ENCODE measurements at places on chromosomes 1 and 21.
A peak's percentile ranks its signal among the peaks of the same experiment; 100 is the strongest.

DNA sequence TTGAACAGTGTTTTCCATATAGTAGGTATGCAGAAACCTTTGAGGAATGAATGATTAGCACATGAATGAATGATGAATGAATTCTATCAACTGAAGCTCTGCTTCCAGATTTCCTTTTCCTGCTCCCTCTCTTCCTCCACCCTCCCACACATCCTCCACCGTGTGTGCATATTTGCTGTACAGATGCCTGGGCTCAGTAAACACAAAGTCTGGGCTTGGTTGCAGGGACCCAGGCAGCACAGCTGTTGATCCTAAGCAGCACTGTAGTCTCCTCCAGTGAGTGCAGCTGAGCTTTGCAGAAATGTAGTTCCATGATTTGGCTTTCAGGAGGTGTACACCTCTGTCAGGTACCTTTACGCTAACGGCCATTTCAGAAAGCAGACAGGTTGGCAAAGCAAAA is 611.7 kb downstream of the NUF2 start:
- DNase-seq, result no peak

DNA sequence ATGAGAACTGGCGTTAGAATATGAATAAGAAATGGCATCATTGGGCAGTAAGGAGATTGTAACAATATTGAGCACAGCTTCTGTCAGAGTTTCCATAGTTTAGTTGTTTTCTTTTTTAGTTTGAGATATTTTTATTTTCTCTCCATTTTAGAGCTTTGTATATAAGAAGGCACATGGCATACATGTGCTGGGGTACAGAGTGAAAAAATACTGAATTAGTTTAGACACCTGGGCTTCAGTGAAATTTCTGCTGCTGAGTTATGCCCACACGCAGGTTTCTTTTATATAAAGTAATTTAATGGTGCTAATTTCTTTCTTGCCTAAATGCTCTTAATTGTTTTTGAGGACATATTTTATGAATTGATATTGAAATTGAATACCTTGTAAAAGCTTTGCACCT is 53.6 kb upstream of the RWDD3 start:
- no peak for DNase-seq

DNA sequence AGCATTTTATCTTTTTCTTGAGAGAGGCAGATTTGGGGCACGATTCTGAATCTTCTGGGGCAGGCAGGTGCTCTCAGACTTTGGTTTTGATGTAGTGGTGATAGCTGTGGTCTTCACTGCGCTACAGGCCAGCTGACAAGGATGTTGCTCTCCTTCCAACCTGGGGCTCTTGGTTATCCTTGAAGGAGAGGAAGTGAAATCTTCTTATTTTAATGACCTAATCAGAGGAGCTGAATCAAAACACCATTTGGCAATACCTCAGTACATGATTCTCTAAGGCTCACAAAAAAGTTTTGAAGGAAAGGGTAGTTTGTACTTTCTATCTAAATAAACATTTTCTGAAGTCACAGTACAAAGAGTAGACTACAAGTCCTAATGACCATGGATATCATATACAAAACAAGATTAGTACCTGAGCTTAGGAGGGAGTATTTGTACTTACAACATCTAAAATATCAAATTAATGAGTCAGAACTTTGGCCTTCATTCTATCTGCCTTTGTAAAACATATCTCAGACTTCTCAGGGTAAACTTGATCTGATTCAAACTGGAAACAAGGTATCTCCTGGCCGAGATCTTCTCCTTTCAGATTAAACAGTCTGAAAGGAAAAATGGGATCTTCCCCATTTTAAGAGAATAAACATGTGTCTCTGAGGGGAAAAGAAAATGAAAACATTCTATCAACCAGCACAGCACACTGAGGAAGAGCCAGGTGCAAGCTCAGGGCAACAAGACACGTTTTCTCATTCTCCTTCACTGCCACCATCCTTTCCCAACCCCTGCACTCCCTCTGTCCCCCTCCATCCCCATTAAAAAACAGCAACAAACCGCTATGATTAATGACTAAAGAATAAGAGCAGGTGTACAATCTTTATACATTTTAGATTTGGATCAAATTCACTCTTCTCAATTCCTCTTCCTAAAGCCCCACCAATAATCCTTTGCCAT is 69.2 kb downstream of the SH3GLB1 start:
- DNase-seq, result peak; percentile 53

- DNase-seq, result peak; percentile 17
Measured at GRCh38 chr1:56434025-56434424, 145.3 kb downstream of the PLPP3 start.
